Vein endothelial cell (primary cell): ENCODE measurements at places on chromosomes 7 and 10. TPM values are rescaled to one million over a fixed set of nuclear protein-coding genes. Genes with fewer than 3 reads are reported as not detected.

The LRRD1 gene
- under 0.01 and 0.19 TPM in 2 replicates for total RNA-seq

The HSPA14 gene
- total RNA-seq, result 11.1 and 18.6 TPM in 2 replicates

The ETV1 gene
- total RNA-seq, result 8.8 and 15.1 TPM in 2 replicates

The ABCB4 gene
- not detected in 2 replicates for total RNA-seq

The PTF1A gene
- total RNA-seq, result not detected in 2 replicates

The TMEM225B gene
- not detected in 2 replicates for total RNA-seq

The MRLN gene
- not detected in 2 replicates for total RNA-seq

The RPEL1 gene
- total RNA-seq, result 0.33 TPM in 1 of 2 replicates, not detected in the other

The LRRN3 gene
- total RNA-seq, result under 0.01 TPM in 1 of 2 replicates, not detected in the other

The GNAI1 gene
- total RNA-seq, result 22.5 and 25.5 TPM in 2 replicates

The NUTM2D gene
- 1.3 and 1.4 TPM in 2 replicates for total RNA-seq

The PDSS1 gene
- total RNA-seq, result 6.5 and 9.8 TPM in 2 replicates

The HMX2 gene
- not detected in 2 replicates for total RNA-seq

The CNPY1 gene
- not detected in 2 replicates for total RNA-seq

The VAX1 gene
- not detected in 2 replicates for total RNA-seq

The DLG5 gene
- total RNA-seq, result 10.4 and 17.0 TPM in 2 replicates

The HOXA11 gene
- total RNA-seq, result 1.1 and 2.9 TPM in 2 replicates

The PNLIPRP2 gene
- total RNA-seq, result not detected in 2 replicates

The ZEB1 gene
- 105 and 150 TPM in 2 replicates for total RNA-seq
